Esophagus muscularis mucosa (tissue), 4 donors: ENCODE measurements at places on chromosomes 7 and 10. TPM values are rescaled to one million over a fixed set of nuclear protein-coding genes. Genes with fewer than 3 reads are reported as not detected.

DNA sequence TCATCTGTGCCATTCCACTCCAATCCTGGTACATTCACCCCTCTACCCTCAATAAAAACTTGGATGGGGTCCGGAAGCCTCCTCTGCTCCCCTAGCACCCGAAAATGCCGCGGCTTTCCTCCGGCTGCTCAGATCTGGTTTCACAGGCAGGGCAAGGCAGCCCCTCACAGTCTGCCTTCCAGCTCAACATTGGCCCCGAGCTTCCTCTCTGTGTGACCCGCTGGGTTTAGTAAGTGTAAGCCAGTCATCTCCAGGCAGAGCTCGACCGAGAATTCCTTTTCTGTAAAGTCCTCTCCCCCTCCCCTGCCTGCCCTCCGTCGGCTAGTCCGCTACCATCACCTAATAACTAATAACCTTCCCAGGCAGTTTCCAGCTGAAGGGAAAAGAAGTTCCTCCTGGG is 3.4 kb downstream of the INHBA start:
- DNase-seq, result no peak
- H3K27me3 ChIP-seq, result no peaks in the 10 kb centered on the region
- peak overlapping the region; percentile 64 for H3K4me3 ChIP-seq
- H3K27ac ChIP-seq, result peak overlapping the region; percentile 83
- peaks cover 57% of the 10 kb centered on the region for H3K4me1 ChIP-seq

DNA sequence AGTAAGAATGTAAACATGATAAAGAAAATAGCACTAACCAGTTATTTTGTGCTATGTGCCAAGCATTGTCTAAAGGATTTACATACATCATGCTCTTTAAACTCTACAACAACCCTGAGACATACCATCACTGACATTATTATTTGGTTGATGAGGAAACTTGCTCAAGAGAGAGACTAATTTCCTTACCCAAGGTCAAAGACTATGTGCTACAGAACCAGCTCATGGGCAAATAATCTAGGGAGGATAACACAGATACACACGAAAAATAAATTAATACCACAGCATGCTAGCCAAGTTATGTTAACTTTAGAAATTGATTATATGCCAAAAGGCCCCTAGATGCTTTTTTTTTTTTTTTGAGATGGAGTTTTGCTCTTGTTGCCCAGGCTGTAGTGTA is 2.7 kb downstream of the ANKRD16 start:
- H3K27ac ChIP-seq, result no peak overlapping the region
- H3K4me1 ChIP-seq, result peaks cover 42% of the 10 kb centered on the region
- no peaks in the 10 kb centered on the region for H3K27me3 ChIP-seq
- no peak for DNase-seq

DNA sequence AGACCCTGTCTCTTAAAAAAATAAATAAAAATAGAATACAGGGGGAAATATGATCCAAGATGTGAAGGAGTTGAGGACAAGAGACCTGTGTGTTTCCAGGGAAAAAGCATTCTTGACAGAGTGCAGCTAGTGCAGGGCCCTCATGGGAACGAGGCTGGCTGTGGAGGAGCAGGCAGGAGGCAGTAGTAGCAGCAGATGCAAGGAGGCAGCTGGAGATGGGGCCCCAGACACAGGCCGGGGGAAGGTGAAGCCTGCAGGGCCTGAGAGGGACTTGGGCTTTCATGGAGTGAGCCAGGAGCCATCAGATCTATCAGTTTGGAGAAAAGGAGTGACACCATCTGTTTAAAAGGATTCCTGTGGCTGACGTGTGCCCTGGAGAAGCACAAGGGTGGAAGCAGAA is 71.4 kb upstream of the ZNF438 start:
- H3K27me3 ChIP-seq, result no peaks in the 10 kb centered on the region
- no peaks in the 10 kb centered on the region for H3K4me1 ChIP-seq
- H3K4me3 ChIP-seq, result no peak overlapping the region
- H3K36me3 ChIP-seq, result no peaks in the 10 kb centered on the region
- H3K27ac ChIP-seq, result no peak overlapping the region
- no peak for DNase-seq

- no peak for DNase-seq
- H3K27ac ChIP-seq, result no peak overlapping the region
- H3K36me3 ChIP-seq, result no peaks in the 10 kb centered on the region
- H3K4me3 ChIP-seq, result no peak overlapping the region
Measured at GRCh38 chr10:10128387-10128786, 889.3 kb upstream of the CELF2 start.

GRCh38 chr10:74021248-74022055 is 23.5 kb downstream of the VCL start:
- no peak for DNase-seq
- no peaks in the 10 kb centered on the region for H3K27me3 ChIP-seq
- H3K4me1 ChIP-seq, result peaks cover 92% of the 10 kb centered on the region
- peak overlapping the region; percentile 34 for H3K27ac ChIP-seq
- H3K4me3 ChIP-seq, result no peak overlapping the region
- peaks cover 5% of the 10 kb centered on the region for H3K36me3 ChIP-seq

- H3K27ac ChIP-seq, result no peak overlapping the region
- H3K36me3 ChIP-seq, result no peaks in the 10 kb centered on the region
- no peak overlapping the region for H3K4me3 ChIP-seq
- no peaks in the 10 kb centered on the region for H3K27me3 ChIP-seq
- H3K4me1 ChIP-seq, result no peaks in the 10 kb centered on the region
- no peak for DNase-seq
Measured at GRCh38 chr7:13715534-13715933, 273.9 kb downstream of the ETV1 start.

DNA sequence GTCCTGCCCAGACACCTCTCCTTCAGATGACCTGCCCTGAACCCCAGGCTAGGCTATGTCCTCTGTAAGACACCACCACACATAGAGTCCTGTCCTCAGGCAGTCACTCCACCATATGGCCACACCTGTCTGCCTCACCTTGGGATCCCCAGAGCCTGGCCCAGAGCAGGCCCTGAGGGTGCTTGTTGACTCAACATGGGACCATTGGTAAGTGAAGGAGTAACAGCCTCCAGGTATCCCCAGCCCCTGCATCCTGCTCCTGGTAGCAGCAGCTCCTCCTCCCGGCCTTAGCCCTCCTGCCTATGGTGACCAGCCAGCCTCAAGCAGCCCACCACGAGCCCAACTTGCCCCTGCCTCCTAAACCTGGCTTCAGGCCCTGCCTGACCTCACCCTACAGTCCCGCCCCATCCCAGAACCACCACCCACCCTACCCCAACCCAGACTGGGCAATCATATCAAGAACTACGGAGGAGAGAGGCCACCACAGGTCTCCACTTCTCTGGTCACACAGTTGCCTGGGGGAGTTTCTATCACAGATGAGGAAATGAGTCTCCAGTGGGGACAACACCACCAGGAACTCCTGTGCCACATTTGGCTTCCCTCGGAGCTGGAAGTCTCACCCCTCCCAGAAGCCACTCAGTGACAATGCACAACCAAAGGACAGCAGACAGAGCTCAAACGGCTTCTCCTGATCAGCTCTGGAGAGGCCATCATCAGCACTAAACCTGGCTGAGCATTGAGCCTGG is 136.6 kb downstream of the GRID1 start:
- no peaks in the 10 kb centered on the region for H3K4me1 ChIP-seq
- no peaks in the 10 kb centered on the region for H3K27me3 ChIP-seq
- DNase-seq, result no peak
- no peaks in the 10 kb centered on the region for H3K36me3 ChIP-seq
- H3K27ac ChIP-seq, result no peak overlapping the region
- H3K4me3 ChIP-seq, result no peak overlapping the region

- H3K36me3 ChIP-seq, result no peaks in the 10 kb centered on the region
- no peaks in the 10 kb centered on the region for H3K27me3 ChIP-seq
- no peaks in the 10 kb centered on the region for H3K4me1 ChIP-seq
- DNase-seq, result no peak
- H3K27ac ChIP-seq, result no peak overlapping the region
- H3K4me3 ChIP-seq, result no peak overlapping the region
Measured at GRCh38 chr7:130096243-130096827, 26.0 kb downstream of the KLHDC10 start.

- H3K27me3 ChIP-seq, result no peaks in the 10 kb centered on the region
- H3K4me3 ChIP-seq, result no peak overlapping the region
- no peak overlapping the region for H3K27ac ChIP-seq
- no peak for DNase-seq
- H3K4me1 ChIP-seq, result no peaks in the 10 kb centered on the region
Measured at GRCh38 chr7:74525881-74526280, 72.2 kb downstream of the GTF2IRD1 start.

- no peaks in the 10 kb centered on the region for H3K27me3 ChIP-seq
- H3K27ac ChIP-seq, result peak overlapping the region; percentile 97
- H3K4me1 ChIP-seq, result peaks cover 27% of the 10 kb centered on the region
- peak overlapping the region; percentile 98 for H3K4me3 ChIP-seq
Measured at GRCh38 chr7:139230023-139230422, 1.0 kb upstream of the UBN2 start.

GRCh38 chr7:138116141-138116540 is 39.9 kb downstream of the AKR1D1 start:
- no peaks in the 10 kb centered on the region for H3K4me1 ChIP-seq
- H3K27me3 ChIP-seq, result no peaks in the 10 kb centered on the region
- no peak overlapping the region for H3K27ac ChIP-seq
- no peaks in the 10 kb centered on the region for H3K36me3 ChIP-seq

- no peak for DNase-seq
- no peaks in the 10 kb centered on the region for H3K27me3 ChIP-seq
- peaks cover 67% of the 10 kb centered on the region for H3K4me1 ChIP-seq
- no peak overlapping the region for H3K27ac ChIP-seq
- H3K4me3 ChIP-seq, result no peak overlapping the region
Measured at GRCh38 chr10:80177781-80178636, 27.3 kb downstream of the ANXA11 start.

- no peak overlapping the region for H3K4me3 ChIP-seq
- no peaks in the 10 kb centered on the region for H3K27me3 ChIP-seq
- no peaks in the 10 kb centered on the region for H3K4me1 ChIP-seq
- no peak for DNase-seq
- no peak overlapping the region for H3K27ac ChIP-seq
Measured at GRCh38 chr10:10208196-10208595, 809.5 kb upstream of the CELF2 start.

DNA sequence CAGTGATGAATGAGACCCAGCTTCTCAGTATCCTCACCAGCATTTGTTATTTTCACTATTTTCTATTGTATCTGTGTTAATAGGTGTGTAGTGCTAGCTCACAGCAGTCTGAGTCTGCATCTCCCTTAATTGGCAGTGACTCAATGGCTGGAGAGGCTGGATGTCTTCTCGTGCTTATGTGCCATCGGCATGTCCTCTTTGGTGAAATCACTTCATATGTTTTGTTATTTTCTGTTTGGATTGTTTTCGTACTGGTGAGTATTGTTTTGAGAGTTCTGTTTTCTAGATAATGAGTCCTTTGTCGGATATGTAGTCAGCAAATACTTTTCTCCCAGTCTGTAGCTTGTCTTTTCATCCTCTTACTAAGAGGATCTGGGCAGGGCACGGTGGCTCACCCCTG is 66.1 kb downstream of the AMZ1 start:
- DNase-seq, result no peak
- peaks cover 26% of the 10 kb centered on the region for H3K4me1 ChIP-seq
- no peak overlapping the region for H3K27ac ChIP-seq

The CYP2W1 gene
- 0.23 TPM for total RNA-seq

The PPP1R17 gene
- not detected for total RNA-seq

The CPA2 gene
- not detected for total RNA-seq

The ZNF804B gene
- total RNA-seq, result not detected

The PANK1 gene
- 2.5 TPM for total RNA-seq

The PRR15 gene
- 0.65 TPM for total RNA-seq
